ENCODE measurements at places on chromosomes 2 and 18.

- no peak for DNase-seq
These were observed 11.0 kb upstream of the TRIB2 start for GRCh38 chr2:12705742-12706141.

DNA sequence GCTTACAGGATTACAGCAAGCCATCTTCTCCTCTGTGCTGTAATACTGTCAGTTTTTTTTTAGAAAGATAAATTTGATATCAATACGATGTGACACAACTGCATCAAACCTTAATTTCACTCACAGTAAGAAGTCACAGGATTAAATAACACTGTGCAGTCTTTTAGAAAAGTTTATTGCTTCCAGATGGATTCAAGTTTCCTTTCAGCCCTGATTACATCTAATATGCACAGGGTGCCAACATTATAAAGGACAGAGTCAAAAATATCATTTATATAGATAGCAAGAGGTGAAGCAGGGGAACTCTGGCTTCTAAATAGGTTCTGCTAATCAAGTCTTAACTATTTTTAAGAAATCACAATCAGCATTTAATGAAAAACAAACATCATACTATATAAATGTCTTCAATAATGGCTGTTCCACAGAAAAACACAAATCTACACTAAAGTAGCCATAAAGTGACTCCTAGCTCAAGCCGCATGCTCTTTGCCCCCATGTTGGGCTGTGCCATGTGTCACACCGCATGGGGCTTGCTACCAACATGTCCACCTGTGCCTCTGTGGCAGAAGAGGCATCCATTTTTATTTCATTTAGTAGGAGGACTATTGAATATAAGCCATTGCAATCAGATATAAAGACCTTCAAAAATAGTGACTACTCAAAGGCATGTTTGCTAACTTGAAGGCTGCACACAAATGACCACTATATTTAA lies 35.0 kb downstream of the CERKL start:
- no peak for DNase-seq

DNA sequence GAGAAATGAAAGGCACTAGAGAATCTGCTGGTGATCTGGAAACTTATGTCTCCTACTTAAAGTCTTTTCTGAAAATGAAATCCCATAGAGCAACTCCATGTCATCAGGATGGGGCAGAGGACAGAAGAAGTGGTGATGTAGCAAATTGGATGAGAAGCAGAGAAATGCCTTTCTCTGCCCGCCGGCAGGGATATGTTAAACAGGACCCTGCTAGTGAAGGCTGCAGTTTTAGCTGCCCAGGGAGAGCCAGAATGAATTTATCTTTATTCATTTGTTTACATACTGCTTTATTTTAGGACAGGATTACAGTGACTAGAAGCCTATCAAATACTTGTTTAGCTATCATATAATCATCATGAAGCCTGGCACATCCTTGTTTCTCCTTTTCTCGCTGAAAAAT lies 247.0 kb downstream of the DOK6 start:
- DNase-seq: no peak

GRCh38 chr18:25089470-25089869 lies 262.5 kb downstream of the ZNF521 start:
- DNase-seq: no peak

DNA sequence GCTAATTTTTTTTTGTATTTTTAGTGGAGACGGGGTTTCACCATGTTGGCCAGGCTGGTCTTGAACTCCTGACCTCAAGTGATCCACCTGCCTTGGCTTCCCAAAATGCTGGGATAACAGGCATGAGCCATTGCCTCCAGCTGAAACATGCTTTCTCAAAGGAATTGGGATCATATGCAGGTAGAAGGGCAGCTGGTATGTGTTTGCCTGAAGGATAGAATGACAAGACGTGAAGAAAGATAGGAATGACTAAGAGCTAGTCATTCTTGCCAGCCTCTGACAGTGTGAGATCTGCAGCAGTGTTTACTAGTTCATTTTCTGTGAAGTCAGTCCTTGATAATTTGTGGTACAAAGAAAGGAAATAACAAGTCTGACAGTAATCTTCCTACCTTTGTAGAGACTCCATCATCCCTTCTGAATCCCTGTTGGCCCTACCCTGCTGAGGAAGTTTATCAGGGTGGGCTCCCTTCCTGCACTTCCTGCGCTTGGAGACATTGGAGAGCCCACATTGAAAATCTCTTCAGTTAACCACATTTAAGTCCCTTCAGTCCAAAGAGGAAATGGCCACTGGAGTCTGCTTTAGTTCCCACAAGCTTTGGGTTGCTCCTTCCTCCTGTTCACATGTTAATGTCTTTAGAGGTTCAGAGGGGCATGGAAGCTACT lies 14.7 kb downstream of the CFLAR start:
- no peak for DNase-seq

DNA sequence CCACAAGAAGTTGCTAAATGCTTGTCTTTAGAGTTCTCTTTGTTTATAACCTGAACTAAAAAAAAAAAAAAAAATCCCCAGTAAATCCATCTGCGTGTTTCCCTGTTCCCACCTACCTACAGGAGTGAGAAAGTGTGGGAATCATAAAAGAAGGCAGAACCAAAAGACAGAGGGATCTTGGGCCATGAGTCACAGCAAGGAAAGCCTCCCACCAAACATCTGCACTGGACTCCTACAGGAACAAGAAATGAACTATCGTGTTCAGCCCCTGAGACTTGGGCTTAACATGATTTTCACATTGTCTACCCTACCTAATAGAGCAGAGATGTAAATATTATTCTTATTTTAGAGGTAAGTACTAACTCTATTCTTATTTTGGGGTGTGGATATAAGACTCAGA lies 1761.2 kb upstream of the CELF4 start:
- no peak for DNase-seq

DNA sequence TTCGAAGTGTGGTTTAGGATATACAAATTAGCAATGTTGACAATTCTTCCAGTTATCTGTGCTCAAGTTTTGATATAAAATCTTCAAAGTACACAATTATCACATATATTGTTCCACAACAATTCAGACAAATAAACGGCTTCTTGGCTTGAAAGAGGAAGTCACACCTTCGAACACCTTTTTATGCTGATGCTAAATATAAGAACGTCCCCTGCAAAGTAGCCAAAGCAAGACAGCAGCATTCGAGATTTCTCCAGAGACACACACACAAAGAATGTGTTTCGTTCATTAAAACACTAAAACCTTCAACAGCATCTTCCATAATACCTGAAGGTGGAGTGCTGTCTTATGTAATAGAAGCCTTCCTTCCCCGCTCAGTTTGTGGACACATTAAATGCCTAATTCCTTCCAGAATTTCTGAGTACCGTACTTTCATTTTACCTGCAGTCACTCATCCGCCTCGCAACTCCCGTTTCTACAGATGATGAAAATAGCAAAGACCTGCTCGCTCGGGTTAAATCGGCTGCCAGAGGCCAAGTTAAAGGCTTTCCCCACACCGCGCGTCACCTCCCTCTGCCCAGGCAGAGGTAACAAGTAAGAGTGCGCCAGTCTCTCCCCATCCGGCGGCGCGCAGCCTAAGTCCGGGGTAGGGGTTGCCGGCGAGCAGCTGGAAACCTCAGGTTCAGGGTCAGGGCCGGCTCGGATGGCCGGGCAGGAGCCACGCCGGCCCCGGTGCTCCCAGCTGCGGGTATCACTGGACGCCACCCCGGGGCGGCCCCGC lies 847 bp downstream of the SERPINE2 start:
- DNase-seq: no peak

DNA sequence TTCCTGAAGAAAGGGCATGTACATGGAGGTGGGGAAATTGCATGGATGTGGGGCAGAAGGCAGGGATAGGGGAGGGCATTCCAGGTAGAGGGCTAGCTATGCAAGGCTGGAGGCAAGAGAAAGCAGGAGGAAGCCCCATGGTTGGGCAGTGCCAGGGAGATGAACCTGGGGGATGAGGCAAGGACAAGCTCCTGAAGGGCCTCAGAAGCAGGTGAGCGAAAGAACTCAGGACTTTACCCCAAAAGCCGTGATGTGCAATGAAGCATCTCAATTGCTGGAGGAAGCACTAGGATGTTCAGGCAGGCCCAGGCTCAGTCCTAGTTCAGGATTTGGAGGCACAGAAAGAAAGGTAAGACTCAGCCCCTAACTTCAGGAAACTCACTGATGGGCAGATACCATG lies 117.0 kb upstream of the EPAS1 start:
- DNase-seq: no peak

DNA sequence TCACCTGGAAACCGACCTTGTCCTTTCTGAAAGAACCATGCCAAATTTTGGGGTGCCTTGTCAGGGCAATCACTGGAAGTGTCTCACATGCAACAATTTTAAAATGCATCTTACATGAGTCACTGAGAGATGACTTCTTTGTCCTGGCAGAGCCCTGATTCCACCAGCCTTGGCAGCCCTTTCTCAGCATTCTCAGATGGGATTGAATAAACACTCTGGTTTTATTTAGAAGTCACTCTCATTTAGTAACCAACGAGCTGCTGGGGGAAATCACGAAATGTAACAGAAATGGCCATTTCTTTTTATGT lies 3.8 kb upstream of the ATP8B1 start:
- no peak for DNase-seq

DNA sequence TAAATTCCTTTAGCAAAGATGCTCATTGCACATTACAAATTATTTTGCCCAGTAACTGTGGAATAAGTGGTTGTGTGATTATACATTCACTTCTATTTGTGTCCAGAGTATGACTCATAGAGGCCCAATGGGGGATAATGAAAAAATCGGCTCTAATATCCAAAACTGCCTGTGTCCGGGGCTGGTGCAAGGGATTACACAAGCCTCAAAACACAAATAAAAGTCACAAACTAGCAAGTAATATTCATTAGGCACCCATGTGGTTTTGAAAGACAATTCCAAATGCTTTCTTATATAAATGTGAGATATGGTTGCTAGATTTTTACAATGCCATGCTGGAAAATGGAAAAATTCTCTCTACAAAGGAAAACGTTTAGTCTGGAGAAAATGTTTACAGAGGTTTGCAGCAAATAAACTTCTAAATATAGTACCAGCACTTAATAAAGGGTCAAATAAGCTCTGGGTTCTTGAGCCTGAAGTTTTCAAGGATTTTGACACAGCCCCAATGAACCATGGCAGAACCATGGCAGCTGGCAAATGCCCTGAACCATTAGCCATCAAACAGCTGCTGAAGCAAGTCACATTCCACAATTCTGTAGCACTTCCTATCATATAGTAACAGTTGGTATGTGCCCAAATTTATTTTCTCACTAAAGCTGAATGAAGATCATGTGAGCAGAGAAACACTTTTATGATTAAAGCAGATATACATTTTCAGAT lies 40.5 kb downstream of the IRS1 start:
- DNase-seq: no peak

- peak; percentile 52 for DNase-seq
These were observed 34.8 kb downstream of the TOGARAM2 start for GRCh38 chr2:29015701-29016470.

DNA sequence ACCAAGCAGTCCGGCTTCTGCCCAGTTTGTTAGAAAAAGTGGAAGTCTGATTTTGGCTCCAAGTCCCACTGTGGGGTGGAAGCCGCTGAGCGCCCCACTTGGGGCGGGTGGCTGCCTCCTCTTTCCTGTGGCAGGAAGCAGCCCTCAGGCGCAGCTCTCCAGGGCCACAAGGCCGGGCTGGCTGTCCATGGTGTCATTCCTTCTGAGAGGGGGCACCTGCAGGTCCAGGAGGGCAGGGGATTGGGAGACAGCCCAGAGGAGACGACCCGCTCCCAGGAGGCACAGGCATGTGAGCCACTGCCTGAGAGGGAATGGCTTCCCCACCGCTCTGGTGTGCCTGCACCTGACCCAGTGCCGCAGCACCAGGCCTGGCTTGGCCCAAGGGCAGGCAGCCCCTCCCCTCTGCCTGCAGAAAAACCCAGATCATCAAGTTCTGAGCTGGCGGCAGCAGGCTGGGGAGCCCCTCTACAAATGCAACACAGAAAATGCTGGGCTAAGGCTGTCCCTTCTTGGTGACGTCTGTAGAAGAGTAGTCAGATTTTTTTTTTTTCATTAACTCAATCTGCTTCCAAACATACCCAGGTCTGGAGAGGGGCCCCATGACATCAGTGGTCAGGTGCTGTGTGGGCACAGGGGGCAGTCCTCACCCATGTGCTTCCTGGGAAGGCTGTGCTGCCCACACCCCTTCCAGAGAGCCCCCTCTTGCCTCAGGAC lies 38.4 kb downstream of the HS6ST1 start:
- DNase-seq: no peak

GRCh38 chr18:58314284-58314683 lies 270.3 kb downstream of the NEDD4L start:
- DNase-seq: peak; percentile 63

GRCh38 chr2:224669449-224669848 lies 46.7 kb downstream of the CCDC195 start:
- DNase-seq: no peak

- DNase-seq: no peak
These were observed 302.1 kb downstream of the SMAD2 start for GRCh38 chr18:47628240-47628781.

- DNase-seq: no peak
These were observed 319 bp downstream of the ZSCAN30 start for GRCh38 chr18:35289727-35290093.

GRCh38 chr2:235063471-235063961 lies 111.7 kb downstream of the SH3BP4 start:
- peak; percentile 80 for DNase-seq

DNA sequence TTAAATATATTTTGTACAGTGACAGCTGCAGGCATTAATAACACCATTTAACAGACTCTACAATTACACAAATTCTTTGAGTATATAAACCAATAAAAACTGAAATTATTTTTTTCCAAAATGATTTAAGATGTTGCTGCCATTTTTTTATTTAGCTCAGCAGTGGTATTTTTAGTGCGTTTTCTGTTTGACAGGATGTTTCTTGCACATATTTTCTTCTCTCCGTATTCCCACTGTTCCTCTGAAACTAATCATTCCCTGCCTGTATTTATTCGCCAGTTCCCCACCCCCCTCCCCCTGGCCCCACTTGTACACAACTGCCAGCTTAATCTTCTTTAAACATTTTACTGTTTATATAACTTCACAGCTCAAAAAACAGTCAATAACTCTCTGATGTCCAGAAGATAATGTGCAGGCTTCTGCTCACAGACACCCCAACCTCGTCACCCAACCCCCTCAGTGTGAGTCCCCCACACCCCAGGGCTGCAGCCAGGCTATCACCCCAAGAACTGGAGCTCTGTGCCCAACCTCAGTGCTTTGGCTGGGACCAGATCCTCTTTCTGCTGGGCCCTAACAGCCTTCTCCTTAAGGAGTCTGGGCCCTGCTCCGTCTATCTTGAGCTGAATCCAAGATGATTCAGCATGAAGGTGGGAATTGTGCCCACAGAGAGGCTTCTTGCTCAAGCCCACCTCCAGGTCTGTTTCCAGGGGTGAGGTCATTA lies 41.6 kb upstream of the MAP4K4 start:
- DNase-seq: no peak

DNA sequence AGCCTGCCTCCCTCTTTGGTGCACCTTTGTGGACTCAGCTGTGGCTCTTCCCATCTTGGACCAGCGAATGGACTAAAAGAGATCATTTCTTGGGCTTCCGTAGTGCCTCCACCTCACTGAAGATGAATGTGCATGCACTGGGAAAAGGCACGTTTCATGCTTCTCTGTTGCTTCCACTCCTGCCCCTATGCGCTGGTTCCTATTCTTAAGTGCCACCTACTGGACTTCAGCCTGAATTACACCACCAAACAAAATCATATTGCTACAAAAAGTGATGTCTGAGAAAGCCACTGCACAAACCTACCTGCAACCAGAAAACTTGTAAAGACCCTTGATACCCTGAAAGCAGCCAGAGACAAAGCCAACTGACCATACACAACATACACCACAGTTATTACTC lies 695.6 kb downstream of the TSN start:
- DNase-seq: no peak

GRCh38 chr2:77977471-77978063 lies 455.4 kb upstream of the LRRTM4 start:
- no peak for DNase-seq
